ENCODE measurements at places on chromosomes 12 and 14. TPM values are rescaled to one million over a fixed set of nuclear protein-coding genes. Genes with fewer than 3 reads are reported as not detected.
A peak's percentile ranks its signal among the peaks of the same experiment; 100 is the strongest.

GRCh38 chr12:6956021-6956727 lies 5.0 kb downstream of the PTPN6 start:
- ATAC-seq = no peak

- ATAC-seq = no peak
Measured at GRCh38 chr12:63808631-63809030, 28.9 kb downstream of the RXYLT1 start.

DNA sequence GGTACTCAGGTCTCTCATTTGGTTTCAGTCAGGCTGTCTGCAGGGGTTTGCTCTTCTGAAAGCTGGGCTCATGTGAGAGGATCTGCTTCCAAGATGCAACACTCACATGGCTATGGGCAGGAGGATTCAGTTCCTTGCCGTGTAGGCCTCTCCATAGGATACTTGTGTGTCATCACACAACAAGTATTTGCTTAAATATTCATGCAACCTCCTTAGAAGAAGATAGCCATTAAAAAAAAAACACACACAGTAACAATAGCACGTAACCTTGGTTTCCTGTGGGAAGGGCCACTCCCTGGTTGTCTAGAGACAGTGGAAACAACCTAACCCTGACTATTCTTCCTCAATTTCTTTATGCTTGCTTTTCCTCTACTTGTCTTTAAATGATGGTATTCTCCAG lies 31.8 kb upstream of the CLEC4E start:
- ATAC-seq = no peak

DNA sequence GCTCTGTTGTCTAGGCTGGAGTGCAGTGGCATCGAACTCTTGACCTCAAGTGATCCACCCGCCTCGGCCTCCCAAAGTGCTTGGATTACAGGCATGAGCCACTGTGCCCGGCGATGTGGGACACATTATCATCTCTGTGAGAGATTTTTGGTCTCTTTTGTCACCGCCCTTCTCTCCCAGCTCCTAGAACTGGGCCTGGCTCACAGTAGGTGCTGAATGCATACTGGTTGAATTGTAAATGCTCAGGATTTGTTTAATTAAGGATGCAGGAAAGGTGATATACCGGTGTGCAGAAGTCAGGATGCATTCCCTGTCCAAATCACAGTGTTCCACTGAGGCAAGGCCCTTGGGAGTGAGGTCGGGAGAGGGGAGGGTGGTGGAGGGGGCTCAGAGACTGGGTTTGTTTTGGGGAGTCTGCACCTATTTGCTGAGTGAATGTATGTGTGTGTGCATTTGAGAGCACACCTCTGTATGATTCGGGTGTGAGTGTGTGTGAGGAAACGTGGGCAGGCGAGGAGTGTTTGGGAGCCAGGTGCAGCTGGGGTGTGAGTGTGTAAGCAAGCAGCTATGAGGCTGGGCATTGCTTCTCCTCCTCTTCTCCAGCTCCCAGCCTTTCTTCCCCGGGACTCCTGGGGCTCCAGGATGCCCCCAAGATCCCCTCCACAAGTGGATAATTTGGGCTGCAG lies 1.0 kb upstream of the KRT18 start:
- no peak for ATAC-seq

DNA sequence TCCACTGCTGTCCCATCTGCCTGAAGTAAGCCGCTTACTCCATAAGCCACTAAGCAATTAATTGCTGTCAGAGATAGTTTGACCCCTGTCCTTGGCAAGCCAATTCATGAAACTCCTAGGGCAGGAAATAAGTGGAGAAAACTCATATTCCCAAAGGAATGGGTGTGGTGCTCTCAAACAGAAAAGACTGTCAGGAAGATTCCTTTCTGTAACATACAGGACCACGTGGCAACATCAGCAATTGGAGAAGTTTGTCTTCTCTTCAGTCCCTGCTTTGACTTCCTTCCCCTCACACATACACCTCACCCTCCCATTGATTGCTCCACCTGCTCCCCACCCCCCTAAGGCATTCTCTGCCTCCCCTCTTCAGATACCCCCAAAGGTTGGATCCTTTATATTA lies 36.2 kb upstream of the MDM1 start:
- ATAC-seq = no peak

- no peak for ATAC-seq
Measured at GRCh38 chr12:122866950-122867607, 28.8 kb downstream of the VPS37B start.

- ATAC-seq = no peak
Measured at GRCh38 chr14:102811971-102812370, 34.7 kb downstream of the TRAF3 start.

- no peak for ATAC-seq
Measured at GRCh38 chr12:126607157-126607556, 1541.9 kb downstream of the AACS start.

DNA sequence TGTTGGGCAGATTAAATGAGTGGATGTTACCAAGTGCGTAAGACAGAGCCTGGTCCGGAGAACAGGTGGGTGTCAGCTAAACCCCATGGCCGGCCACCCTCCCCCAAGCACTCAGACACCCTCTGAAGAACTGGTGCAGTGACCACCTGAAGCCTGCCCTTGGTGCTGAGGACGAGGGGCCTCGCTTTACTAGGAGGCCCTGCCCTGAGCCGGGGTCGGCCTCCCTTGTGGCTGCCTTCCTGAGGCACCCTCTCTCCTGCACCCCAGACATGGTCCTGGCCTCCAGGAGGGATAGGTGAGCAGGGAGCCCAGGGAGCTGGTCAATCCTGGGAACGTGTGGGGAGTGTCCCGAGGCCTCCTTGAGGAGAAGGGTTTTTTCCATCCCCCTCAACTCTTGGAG lies 4.9 kb upstream of the KIF26A start:
- ATAC-seq = no peak

The KERA gene
- total RNA-seq = not detected

DNA sequence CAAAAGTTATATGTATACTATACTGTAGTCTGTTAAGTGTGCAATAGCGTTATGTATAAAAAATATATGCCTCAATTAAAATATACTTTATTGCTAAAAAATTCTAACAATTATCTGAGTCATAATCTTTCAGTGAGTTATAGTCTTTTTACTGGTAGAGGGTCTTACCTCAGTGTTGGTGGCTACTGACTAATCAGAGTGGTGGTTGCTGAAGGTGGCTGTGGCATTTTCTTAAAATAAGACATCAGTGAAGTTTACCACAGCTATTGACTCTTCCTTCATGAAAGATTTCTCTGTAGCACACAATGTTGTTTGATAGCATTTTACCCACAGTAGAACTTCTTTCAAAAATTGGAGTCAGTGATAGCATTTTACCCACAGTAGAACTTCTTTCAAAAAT lies 23.4 kb downstream of the POLR3B start:
- ATAC-seq = no peak

DNA sequence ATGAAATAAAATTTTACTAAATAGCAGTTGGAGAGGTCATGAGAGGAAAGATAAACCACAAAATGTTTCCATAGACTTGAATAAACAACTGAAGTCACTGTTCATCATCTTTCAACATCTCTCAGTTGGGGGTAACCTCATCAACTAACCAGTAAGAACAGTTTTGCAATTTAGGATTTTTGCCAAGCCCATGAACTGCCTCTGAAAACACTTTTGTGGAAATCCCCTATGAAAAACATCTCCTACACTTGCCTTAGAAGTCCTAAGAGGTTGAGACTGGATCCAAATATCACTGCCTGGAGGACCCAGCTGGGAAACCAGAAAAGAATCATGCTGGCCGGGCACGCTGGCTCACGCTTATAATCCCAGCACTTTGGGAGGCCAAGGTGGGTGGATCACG lies 273.1 kb downstream of the C12orf50 start:
- ATAC-seq = no peak

The LBHD2 gene
- total RNA-seq = not detected

DNA sequence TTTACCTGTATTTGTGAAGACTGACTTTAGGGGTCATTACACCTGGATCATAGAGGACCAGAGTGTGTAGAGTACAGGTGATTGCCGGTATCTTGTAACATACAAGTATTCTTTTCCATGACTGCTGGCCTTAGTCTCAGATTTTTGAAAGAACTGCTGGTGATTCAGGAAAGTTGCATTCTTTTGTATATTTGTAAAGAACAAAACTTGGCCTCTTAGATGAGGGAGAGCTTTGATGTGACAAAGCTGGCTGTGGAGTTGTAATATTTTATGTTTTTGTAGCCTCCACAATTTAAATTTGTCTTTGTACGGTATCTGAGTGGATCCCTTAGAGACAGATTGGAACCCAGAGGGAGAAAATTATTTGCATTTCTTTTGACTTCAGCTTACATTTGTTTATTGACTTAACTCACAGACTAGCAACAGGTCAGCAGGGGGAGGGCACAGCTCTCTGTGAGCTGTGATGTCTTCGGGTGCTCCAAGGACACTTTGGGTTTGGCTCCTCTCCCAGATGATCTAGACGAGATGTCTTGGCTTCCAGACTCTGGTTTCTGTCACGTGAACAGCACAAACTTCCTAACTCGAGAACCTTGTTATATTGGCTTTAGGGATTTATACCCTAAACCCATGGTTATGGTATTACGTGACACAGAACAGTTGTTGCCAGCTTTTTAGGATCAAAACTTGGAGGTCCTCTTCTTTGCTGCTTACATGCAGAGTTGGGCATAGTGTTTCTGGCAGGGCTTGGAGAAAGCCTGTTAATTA lies 65.9 kb downstream of the DAAM1 start:
- peak; percentile 75 for ATAC-seq

- ATAC-seq = no peak
Measured at GRCh38 chr14:31992011-31992447, 85.1 kb upstream of the ARHGAP5 start.

The AQP2 gene
- total RNA-seq = not detected

The NFATC4 gene
- 63.5 TPM for total RNA-seq

The TSHR gene
- total RNA-seq = not detected

The KLRC3 gene
- total RNA-seq = not detected

- ATAC-seq = no peak
Measured at GRCh38 chr14:35861204-35861868, 35.2 kb downstream of the BRMS1L start.

GRCh38 chr12:28177461-28177860 lies 12.8 kb upstream of the CCDC91 start:
- ATAC-seq = no peak

GRCh38 chr12:47080725-47081502 lies 1.2 kb upstream of the AMIGO2 start:
- ATAC-seq = peak; percentile 70

- no peak for ATAC-seq
Measured at GRCh38 chr12:2360630-2361170, 307.9 kb downstream of the CACNA1C start.

GRCh38 chr12:74535536-74535935 lies 2.1 kb upstream of the ATXN7L3B start:
- ATAC-seq = no peak

The TSPAN19 gene
- not detected for total RNA-seq

GRCh38 chr12:93639406-93639805 lies 37.8 kb upstream of the CRADD start:
- ATAC-seq = no peak

The PAX9 gene
- total RNA-seq = 1.6 TPM

- no peak for ATAC-seq
Measured at GRCh38 chr14:92510972-92511371, 2.6 kb upstream of the RIN3 start.

- no peak for ATAC-seq
Measured at GRCh38 chr12:126843915-126844669, 1422.9 kb upstream of the TMEM132C start.

The OR6C2 gene
- not detected for total RNA-seq

The CCDC60 gene
- not detected for total RNA-seq

The PRB2 gene
- total RNA-seq = not detected

- no peak for ATAC-seq
Measured at GRCh38 chr12:30661210-30661609, 34.5 kb downstream of the IPO8 start.

GRCh38 chr12:48105321-48105866 lies 485 bp downstream of the SENP1 start:
- ATAC-seq = no peak

GRCh38 chr12:11147420-11147819 lies 13.0 kb upstream of the TAS2R30 start:
- ATAC-seq = no peak

DNA sequence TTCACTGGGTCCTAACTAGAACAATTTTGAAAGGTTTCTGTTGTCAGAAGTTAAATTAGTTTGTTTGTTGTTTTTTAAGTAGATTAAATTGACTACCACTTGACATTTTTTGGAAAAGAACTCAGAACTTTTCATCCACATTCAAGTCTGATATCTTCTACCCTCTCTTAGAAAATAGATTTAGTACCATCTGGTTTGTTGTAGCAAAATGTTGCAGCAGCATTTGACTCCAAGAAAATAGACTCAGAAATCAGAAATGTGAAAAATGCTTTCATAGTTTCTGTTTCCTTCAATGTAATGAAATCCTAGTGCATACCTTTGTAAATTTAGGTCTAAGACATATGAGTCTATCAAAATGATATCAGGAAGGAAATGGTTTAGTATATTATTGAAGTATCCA lies 256.3 kb upstream of the CLEC14A start:
- ATAC-seq = no peak
